ENCODE measurements at places on chromosomes 4 and X.
A peak's percentile ranks its signal among the peaks of the same experiment; 100 is the strongest.

- no peak for DNase-seq
Measured at GRCh38 chrX:65726715-65727114, 59.3 kb downstream of the MSN start.

GRCh38 chrX:37754516-37754915 lies 25.3 kb upstream of the CYBB start:
- no peak for DNase-seq

DNA sequence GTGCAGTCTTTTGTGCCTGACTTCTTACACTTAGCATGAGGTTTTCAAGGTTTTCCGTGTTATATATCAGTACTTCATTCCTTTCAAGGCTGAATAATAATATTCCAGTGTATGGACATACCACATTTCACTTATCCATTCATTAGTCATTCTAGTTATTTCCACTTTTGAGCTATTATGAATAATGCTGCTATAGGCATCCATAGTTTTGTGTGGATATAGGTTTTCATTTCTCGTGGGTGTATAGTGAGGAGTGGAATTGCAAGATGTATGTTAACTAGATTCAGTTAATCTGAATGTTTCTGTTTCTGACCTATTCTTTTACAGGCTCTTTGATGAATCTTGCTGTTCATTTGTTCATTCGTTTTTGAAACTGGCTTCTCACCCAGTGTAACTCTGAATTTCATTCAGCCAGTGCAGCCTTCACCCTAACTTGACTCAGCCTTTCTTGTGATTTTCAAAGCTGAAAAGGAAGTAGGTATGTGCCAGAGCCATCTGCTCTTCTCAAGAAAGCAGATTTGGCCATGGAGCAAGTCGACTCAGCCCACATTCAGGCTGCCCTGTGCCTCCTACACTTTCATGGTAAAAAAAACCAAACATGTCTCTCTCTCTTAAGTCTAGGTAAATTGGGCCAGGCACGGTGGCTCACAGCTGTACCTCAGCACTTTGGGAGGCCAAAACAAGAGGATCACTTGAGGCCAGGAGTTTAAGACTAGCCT lies 56.3 kb upstream of the NOCT start:
- no peak for DNase-seq

DNA sequence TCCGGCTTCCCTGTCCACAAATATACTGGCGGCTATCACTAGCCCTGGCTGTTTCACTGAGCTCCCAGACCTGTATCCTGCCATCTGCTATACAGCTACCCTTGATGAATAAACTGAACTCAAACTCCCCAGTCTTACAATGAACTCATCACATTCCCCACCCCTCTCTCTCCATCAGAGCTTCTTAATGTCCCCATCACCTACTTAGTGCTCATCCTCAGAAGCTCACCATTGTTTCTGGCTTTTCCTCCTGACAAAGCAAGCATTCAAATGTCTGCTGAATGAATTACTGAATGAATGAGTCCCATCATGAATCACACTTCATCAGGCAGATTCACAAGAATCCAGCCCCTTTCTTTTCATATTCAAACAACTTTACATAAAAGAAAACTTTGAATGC lies 5.7 kb upstream of the DGAT2L6 start:
- no peak for DNase-seq

GRCh38 chrX:115330498-115331168 lies 41.1 kb downstream of the LUZP4 start:
- DNase-seq, result peak; percentile 63

DNA sequence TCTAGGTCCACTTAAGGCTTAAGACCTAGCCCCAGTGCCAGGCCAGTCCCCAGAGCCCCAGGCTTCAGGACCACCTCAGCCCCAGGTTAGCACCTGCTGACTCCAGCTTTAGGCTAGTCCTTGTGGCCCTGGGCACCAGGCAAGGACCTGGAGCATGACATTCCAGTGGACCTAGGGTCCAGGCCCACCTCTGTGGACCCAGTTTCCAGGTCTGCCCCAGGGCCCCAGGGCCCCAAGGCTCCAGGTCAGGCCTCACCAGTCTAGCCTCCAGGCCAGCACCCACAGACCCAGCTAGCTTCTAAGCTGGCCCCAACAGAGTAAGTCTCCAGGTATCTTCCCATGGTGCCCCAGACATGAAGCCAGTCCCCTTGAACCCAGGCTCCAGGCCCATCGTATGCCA lies 97.5 kb downstream of the QRFPR start:
- no peak for DNase-seq

Data from EL (cell line).